Non-pigmented ciliary epithelial cell (primary cell): ENCODE measurements at places on chromosomes 6 and 20.

DNA sequence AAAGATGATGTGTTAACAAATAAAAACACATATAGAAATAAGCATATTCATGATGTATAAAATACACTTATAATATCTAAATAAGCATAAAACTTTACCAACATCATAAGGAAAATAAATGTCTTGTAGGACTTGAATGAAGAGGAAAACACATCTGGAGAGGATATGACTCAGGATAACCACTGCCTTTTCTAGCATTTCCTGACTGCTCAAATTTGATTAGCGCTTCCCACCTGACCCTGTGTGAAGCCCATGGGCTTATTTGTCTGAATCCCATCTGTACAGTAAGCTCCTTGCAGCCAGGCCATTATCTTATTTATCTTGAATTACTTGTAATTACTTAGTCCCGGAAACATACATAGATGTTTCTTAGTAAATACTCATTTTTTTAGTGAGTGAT is 608.6 kb downstream of the COL12A1 start:
- no peak for DNase-seq

DNA sequence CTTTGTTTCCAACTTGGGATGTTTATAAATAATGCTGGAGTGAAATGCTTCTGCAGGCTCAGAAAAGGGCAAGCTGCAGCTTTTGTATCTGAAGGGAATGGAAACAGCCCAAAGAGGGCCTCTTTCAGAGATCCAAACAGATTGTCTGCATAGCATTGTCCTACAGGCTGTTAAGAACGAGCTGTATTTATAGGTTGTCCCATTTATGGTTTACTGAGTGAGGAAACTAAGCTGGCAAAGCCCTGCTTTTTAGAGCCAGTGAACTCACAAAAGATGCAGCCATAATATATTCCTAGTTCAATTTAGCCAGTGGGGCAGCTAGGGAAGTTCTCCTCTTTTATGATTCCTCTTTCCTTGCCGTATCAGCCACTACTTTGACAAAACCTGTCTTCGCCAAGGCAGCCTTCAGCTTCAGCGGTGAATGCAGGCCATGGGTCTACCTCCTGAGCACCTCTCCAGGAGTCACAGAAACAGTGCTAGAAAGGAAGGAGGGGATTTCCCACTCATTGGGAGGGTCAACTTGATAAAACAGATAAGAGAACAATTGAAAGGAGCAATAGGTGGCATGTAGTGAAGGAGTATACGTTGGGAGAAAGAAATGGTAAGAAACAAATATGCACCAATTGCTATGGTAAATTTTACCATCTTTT is 15.0 kb downstream of the KIAA0319 start:
- DNase-seq, result no peak

DNA sequence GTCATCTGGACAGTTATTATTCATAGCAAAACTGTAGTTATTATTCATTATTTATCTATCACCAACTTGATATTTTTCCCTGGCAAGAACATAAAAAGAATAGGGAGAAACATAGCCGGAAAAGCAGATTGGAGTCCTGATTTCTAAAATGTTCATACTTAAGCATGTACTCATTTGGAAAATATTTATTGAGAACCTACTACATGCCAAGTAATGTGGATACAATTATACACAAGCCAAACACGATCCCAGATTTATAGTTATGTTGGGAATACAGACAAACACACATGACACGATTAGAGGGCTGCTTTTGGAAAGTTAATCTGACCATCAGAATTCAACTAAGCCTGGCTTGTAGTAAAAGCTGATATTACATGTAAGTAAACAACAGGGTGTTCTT is 30.7 kb downstream of the ARHGAP18 start:
- no peak for DNase-seq

DNA sequence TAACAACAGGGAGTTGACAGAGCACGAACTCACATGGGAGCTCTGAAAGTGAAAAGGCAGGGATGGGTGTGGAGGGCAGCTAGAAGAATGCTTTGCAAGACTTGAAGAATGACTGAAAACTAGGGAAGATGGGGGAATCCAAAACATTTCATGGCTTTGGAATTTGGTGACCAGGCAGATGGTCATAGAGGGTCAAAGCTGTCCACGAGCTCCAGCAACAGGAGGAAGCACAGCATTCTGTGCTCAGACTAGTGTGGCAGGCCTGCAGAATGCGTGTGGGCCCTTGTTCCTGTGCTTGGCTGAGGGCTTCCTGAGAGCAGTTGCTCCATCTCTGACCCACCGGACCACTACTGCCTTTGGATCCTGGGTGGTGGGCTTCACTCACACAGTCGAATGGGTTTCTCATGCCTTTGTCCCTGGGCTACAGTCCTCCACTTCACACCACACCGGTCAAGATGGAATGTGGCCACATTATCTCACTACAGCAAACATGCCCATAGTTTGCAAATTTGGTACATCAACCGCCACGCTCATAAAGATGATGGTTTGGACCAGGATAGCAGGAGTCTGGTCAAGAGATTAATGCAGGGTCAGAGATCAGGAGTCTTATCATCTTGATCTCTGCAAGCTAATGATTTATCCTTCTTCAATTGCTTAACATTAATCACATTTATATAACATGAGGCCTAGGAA is 100.7 kb downstream of the SGK1 start:
- no peak for DNase-seq

DNA sequence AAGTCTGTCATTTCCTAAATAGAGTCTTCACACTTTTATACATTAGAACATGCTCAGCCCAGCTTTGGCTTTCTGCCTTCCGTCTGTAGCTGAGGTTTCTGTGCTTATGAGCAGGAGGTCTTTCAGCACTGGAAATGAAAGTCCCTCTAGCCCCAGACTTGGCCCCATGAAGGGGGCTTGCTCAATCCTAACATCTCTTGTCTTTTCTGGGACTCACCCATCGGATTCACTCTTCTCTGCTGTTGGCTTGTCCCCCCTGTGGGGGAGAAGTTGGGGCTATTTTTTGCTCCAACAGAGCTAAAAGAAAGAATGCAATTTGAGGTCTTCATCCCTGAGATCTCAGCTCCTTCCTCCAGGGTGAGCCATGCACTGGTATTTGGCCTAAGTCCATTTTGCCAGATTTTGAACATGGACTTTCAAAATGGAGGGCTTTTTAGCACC is 177.7 kb downstream of the MRPL14 start:
- DNase-seq, result no peak
